ENCODE measurements at places on chromosomes 1 and 21.

- no peak for DNase-seq
These were observed 2.3 kb downstream of the ADGRB2 start for GRCh38 chr1:31761883-31762282.

GRCh38 chr21:31983554-31983953 is 110.7 kb downstream of the HUNK start:
- DNase-seq = no peak

DNA sequence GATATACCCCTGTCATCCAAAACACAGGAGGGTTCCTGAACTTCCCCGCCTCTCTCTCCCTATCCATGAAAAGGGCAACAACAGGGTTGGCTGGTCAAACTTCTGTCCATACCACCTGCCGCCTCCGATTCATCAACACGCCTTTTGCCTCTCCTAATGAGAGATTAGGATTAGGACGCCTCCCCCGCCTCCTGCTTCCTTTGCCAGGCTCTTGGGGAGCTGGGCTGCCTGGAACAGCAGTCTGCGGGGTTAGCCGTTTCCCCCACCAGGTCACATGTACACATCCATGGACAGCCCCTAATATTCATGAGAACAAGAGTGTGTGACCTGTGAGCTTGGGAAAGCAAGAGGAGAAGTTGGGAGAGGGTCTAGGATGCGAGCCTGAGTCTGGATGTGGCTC is 2.3 kb upstream of the OPTC start:
- DNase-seq = no peak

DNA sequence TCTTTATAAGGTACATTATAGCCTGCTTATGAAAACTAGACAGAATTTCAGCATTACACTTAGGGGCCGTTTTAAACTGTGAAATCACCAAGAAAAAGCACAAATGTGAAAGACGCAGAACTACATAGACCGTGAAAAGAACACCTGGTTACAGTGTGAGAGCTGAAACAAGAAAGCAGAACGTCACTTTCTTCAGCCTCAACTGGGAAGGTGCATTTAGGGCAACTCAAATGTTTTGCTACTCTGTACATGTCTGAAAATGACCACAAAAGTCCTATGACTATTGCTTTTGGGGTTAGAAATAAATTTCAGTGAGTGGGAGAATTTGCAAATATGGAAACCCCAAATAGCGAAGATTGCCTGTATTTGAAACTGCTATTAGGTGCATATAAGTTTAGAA is 268.7 kb downstream of the OLFM3 start:
- no peak for DNase-seq

Measured in NCI-H1436 treated with DMSO at 0.1 percent for 48 hours (cell line).